GF-D8 (cell line): ENCODE measurements at places on chromosomes 12 and 14.

DNA sequence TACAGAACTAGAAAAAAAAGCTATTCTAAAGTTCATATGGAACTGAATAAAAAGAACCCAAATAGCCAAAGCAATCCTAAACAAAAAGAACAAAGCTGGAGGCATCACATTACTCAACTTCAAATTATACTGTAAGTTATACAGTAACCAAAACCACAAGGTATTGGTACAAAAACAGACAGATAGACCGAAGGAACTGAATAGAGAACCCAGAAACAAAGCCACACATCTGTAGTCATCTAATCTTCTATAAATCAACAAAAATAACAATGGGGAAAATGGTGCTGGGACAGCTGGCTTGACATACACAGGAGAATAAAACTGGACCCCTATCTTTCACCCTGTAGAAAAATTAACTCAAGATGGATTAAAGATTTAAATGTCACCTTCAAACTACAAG is 38.1 kb upstream of the CMKLR1 start:
- no peak for DNase-seq

DNA sequence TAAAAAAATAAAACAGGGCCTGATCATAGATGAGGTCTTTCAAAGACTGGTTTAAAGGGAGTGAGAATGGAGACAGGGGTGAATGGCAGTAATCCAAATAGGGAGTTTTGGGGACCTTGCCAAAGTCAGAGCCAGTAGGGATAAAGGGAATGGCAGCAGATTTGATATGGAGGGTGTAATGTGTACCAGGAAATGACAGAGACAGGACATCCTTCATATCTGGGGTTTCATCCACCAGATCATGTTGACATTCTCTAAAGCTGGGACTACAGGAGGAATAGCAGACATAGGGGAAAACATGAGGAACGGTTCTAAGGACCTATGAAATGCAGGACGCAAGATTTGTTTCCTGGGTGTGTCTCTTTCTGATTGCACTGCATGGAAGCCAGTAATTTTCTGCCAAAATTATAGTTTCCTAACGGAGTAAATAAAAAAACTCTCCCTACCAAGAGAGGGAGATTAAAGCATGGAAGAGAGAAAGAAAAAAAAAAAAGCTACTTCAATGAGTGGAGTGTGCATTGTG is 169.9 kb downstream of the PRKD1 start:
- no peak for DNase-seq

DNA sequence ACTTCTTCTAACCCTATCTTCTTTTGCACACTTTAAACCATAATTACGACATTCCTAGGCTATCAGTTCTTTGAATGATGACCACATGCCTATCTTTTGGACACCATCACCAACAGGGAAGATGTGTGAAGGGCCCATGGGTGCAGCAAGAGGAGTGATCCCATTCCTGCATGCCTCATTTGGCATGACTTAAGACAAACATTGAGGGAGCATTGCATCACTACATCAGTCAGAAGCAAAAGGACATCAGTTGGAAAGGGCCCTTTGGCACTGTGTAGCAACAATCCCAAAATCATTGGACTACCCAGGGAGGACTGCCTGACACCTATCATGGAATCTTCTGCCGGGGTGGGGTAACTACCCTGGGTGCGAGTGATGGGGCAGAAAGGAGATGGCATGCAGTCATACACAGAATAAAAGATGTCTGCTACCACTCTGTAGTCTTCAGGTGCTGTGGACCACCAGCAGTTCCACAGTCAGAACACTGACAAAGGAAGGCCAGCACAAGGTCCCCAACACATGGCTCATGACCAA is 10.7 kb upstream of the TMBIM6 start:
- no peak for DNase-seq

GRCh38 chr12:1666215-1666614 is 24.7 kb upstream of the ADIPOR2 start:
- DNase-seq: no peak

- DNase-seq: no peak
Observed at GRCh38 chr14:68342216-68342763, 450.6 kb downstream of the ZFP36L1 start.

DNA sequence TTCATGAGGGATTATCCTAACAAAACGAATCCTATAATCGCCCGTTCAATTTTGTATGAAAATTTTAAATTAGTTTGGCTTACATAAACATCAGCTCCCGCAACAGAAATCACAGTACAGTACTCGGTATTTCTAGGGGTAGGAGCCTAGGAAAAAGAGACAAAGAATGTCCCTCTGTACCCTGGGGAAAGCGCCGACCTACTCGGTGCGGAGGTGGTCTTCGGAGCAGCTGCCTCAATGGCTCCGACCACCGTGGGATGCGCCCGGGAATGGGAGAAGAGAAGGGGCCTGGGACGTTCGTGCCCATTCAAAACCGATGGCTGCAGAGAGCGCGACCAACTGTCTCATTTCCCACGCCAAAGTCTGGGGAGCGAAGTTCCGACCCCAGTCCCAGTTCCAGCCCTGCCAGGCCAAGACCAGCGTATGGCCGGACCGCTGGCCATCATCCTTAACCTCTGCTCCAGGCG is 618 bp downstream of the GNPNAT1 start:
- DNase-seq: no peak

DNA sequence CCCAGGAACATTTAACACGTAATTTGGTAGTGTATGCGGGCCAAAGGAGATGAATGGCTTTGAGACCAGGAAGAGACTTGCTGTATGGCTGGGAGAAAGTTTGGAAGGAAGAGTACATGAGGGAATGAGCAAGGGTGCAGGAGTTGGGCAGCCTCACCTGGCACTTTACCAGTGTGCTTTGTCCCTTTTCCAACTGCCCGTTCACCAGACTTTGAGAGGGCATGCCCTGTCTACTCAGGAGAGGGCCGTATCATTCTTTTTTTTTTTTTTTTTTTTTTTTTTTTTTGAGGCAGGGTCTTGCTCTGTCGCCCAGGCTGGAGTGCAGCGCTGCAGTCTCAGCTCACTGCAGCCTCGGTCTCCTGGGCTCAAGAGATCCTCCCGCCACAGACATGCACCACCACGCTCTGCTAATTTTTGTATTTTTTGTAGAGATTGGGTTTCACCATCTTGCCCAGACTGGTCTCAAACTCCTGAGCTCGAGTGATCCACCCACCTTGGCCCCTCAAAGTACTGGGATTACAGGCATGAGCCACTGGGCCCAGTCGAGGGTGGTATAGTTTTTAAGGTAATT is 6.5 kb downstream of the DYNC1H1 start:
- no peak for DNase-seq

- DNase-seq: no peak
Observed at GRCh38 chr14:104563742-104564615, 15.6 kb upstream of the C14orf180 start.

DNA sequence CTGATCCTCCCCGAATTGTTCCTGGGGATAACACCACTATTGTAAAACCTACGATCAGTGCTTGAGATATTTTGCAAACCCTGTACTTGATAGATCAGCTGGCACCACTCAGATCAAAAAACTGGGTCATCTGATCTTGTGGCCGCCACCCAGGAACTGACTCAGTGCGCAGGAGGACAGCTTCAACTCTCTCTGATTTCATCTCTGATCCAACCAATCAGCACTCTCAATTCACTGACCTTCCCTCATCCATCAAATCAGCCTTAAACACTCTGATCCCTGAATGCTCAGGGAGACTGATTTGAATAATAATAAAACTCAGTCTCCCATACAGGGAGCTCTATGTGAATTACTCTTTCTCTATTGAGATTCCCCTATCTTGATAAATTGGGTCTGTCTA is 4.2 kb upstream of the XPOT start:
- no peak for DNase-seq

DNA sequence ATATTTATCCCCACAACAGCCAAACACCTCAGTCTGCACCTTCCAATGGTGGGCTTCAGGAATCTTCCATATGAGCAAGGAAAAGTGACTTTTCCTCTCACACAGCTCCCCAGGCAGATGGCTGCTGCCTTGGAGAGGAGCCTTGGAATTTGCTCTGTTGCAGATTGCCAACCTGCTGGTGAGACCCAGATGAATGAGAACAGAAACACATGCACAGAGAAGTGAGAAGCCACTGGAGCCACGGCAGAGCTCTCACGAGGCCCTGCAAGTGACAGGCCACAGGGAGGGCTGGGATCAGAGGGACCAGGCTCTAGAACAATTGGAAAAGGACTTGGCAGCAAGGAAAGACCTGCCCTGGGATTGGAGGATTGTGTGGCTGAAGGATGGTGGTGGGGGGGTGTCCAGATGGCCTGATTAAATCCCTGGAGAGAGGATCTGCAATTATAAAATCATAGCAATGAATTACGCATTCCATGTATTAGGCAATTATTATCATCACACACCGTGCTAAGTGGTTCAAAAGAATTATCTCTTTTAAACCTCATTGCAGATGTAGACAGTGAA is 84.9 kb upstream of the PWP1 start:
- no peak for DNase-seq

DNA sequence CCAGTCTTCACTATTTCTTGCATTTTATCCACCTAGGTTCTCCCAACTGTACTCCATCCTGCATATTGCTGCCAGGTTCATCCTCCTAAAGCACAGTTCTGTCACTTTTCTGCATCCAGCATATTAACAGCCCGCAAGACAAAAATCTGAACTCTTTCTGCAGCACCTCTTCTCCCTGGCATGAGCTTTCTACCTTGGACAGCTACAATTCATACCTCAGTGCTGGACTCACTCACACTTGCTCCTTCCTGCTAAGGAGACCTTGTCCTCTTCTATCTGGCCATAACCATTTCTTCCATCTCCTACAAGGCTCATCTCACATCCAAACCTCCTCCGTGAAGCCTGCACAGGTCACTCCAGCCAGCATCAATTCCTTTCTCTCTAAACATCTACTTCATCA is 170.1 kb upstream of the GRIP1 start:
- no peak for DNase-seq

GRCh38 chr14:39181026-39181692 is 6.1 kb downstream of the PNN start:
- DNase-seq: no peak

- DNase-seq: peak; percentile 93
Observed at GRCh38 chr12:68331869-68332727, at the start of gene MDM1. MDM1 (minus strand) TSS chr12:68332362; CDS start chr12:68332245, 117 bp downstream.

GRCh38 chr12:51025338-51025835 is 797 bp downstream of the SLC11A2 start:
- peak; percentile 16 for DNase-seq

DNA sequence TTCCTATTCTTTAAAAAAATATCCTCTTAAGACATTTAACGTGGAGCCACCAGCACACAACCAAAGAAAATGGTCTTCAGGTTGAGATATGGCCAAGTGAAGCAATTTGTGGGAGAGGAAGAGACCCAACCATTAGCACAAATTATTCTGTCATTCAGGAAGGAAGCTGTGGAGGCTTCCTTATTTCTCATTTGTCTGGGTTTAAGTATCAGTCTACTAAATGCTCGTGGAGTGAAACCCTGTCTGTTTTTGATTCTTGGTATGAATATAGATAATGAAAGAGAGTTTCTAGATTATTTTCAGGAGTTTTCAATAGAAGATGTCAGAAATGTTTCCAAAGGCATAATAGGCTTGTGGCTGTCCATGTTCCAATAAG is 125.1 kb downstream of the GPR65 start:
- DNase-seq: no peak

DNA sequence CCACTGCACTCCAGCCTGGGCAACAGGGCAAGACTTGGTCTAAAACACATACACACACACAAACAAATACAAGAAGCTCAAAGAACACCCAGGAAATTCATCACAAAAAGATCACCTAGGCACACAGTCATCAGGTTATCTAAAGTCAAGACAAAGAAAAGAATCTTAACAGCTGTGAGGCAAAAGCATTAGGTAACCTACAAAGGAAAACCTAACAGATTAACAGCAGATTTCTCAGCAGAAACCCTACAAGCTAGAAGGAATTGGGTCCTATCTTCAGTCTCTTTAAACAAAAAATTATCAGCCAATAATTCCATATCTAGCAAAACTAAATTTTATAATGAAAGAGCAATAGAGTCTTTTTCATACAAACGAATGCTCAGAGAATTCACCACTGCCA is 22.4 kb downstream of the CEP83 start:
- no peak for DNase-seq

- DNase-seq: no peak
Observed at GRCh38 chr14:44444454-44444853, 62.6 kb downstream of the FSCB start.

- no peak for DNase-seq
Observed at GRCh38 chr12:106311139-106311538, 8.6 kb downstream of the TCP11L2 start.

DNA sequence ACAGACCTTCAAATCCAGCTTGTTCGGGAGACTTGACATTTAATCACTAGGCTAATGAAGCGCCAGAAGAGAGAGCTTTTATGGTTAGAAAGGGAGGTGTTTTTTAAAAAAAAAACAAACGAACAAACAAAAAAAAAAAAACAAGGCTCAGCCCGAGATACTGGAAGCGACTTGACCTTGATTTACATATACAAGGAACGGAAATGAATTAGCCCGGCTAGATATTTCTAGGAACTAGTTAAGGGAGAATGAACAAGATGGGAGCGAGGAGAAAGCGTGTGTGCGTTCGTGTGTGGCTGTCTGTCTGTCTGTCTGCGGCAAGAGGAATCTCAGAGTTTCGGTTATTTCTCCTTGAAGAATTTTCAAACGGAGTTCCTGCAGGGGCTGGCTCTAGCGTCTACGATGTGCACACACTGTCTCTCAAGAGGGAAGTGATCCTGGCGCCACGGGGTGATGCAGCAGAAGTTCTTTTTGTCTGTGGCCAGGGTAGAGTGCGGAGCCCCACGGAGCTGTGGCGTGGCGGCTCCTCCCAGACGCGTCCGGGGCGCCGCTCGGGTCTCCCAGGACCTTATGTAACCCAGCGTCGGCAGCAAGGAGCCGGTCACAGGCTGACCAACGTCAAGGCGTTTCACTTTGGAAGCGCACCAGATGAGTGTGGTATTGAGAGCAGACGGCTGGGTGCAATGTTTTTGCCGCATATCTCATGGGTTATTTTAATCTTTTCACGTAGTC is 18.8 kb downstream of the SOCS2 start:
- peak; percentile 9 for DNase-seq

DNA sequence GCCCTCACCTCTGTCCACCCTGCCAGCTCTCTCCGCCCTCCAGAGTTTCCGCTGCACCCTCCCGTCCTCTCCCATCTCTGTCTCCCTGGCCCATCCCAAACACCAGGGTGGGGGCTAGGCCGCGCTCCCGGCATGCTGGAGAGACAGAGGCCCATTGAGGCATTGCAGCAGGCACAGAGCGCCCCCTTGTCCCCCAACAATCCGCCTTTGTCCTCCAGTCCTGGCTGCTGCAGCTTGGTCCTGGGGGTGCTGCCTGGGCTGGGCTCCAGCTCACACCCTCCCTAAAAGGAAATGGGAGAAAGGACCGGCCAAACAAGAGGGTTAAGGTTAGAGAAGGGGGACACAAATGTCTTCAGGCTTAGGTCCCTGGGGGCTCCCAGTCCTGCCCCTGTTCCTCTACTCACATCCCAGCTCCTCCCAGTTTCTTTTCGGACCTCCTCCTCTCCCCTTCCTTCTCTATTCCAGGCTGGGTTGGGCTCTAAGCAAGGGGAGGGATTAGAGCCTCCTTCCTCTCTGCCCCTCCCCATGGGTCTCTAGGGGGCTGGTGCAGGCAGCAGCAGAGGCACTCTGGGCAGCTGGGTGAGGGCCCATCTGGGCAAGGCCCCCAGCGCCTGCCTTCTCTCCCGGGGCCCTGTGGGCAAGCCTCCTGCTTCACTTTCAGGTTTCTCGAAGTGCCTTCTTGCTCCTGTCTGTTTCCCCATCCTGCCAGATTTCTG is at the start of gene CMTM5:
CMTM5 (plus strand) TSS at position 565 of the 716 bp plus-strand sequence. CDS start 206 bp downstream, outside the sequence.
- DNase-seq: no peak

- DNase-seq: no peak
Observed at GRCh38 chr14:67559639-67560038, 26.5 kb downstream of the PLEKHH1 start.

- peak; percentile 48 for DNase-seq
Observed at GRCh38 chr12:111196532-111196931, 172.4 kb downstream of the PHETA1 start.

GRCh38 chr12:107369006-107369405 is 275.7 kb upstream of the CRY1 start:
- DNase-seq: no peak
